ENCODE measurements at places on chromosomes 3 and 15. TPM values are rescaled to one million over a fixed set of nuclear protein-coding genes. Genes with fewer than 3 reads are reported as not detected.

- no peak for DNase-seq
- H3K36me3 ChIP-seq: no peaks in the 10 kb centered on the region
- no peak overlapping the region for H3K27ac ChIP-seq
- no peak overlapping the region for H3K4me3 ChIP-seq
- H3K4me1 ChIP-seq: no peaks in the 10 kb centered on the region
Observed at GRCh38 chr3:107488942-107489341, 33.8 kb upstream of the BBX start.

DNA sequence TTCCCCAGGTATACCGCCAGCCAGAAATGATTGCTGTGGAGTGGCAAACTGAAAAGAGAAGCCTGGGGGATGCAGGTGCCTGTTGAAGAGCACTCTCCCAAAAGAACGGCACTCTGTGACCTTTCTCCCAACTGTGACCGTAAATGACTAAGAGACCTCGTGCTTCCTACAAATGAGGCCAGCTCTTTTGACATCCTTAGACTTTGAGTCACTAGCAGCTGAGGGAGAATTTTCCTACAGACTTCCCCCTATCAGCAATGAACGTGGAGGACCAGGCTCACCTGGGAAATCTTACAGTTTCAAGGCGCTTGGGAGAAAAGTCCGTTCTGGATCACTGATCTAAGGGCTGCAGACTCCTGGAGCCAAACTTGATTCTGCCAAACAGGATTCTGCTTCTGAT lies 8.6 kb downstream of the AQP9 start:
- H3K4me1 ChIP-seq: peaks cover 1% of the 10 kb centered on the region
- no peak for DNase-seq
- H3K27ac ChIP-seq: no peak overlapping the region
- no peak overlapping the region for H3K4me3 ChIP-seq
- H3K36me3 ChIP-seq: no peaks in the 10 kb centered on the region
- H3K27me3 ChIP-seq: no peaks in the 10 kb centered on the region

Gene CHST14
- 13.6 TPM for total RNA-seq

- H3K36me3 ChIP-seq: no peaks in the 10 kb centered on the region
- H3K4me3 ChIP-seq: no peak overlapping the region
- DNase-seq: no peak
- H3K27ac ChIP-seq: no peak overlapping the region
- no peaks in the 10 kb centered on the region for H3K4me1 ChIP-seq
Observed at GRCh38 chr3:116474032-116474780, 28.9 kb upstream of the LSAMP start.

DNA sequence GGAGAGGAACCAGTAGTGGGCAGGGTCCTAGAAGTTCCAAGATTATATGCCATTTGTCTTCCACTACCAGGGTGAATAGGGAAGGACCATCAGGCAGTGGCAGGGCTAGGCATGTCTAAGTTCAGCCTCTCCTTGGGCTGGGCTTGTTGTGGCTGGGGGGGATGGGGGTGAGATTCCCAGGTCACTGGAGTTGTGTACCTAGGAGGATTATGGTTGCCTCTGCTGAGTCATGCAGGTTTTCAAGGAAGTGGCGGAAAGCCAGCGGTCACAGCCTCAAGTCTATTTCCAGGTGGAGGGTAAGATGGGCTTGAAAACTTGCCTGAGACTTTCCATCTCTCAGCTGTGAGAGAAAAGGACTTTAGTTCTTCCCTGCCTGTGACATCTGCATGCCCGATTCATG lies 1407.1 kb downstream of the SI start:
- no peaks in the 10 kb centered on the region for H3K27me3 ChIP-seq
- H3K4me1 ChIP-seq: no peaks in the 10 kb centered on the region
- H3K27ac ChIP-seq: no peak overlapping the region

DNA sequence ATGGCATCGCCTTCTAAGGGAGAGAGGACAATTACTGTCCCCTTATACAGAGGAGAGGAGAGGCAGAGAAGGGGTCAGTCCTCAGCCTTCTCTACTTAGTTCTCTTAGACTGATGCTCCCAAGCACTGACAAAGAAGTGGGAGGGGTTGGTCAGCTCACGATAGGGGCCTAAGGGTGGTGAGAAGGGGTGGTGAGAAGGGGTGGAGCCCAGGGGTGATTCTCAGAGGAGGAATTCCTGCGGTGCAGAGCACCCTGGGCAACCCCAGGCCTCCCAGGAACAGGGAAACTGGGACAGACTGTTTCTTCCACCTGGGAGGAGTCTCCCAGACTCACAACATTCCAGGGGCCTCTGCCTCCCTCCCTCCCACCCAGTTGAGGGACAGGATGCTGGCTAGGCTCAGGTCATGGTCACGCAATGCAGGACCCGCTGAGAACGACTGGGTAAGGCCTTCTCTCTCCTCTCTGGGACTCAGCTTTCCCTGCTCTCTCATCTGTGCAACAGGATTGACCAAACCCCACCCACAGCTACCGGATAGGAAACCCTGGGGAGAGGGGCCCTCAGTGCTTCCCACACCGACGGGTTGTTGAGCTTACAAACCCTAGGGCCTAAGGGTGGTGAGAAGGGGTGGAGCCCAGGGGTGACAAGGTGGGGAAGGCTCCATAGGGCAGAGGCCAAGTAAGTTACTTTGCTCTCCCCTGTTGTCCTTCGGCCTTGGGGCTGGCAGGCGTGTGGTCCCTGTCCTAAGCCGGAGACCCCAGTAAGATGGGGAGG lies 1.5 kb downstream of the TPRA1 start:
- DNase-seq: no peak
- H3K27ac ChIP-seq: no peak overlapping the region
- H3K4me3 ChIP-seq: peak overlapping the region; percentile 91
- no peaks in the 10 kb centered on the region for H3K27me3 ChIP-seq
- H3K36me3 ChIP-seq: no peaks in the 10 kb centered on the region

DNA sequence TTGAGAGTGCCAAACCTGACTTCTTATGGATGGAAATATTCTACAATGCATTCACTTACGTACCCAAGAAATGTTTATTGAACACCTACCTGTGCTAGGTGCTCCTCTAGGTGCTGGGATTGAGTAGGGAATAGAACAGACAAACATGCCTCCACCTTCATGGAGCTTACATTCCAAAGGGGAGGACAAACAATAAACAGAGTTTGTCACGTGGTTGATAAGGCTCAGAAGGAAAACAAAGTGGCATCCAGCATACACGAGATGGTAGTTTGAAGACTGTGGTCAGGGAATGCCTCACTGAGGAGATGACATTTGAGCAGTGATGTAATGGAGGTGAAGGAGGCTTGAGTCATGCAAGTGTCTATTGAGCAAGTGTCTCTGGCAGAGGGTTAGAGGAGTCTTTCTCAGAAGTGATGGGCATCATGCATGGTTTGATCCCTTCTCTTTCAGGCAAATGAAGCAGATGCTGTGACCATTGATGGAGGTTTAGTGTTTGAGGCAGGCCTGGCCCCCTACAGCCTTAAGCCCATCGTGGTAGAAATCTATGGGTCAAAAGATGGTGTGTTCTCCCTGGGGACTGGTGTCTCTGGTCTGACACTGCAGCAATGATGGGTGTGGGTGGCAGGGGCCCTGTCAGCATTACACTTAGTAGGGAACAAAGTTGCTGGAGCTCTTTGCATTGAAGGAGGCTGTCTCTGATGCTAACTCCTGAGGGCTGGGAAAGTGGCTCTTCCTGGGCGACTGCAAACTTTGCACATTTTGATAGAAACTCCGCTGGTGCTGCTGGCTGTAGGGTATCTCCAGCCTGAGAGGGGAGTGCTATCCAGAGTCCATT lies 29.7 kb upstream of the TOPBP1 start:
- DNase-seq: no peak
- H3K27ac ChIP-seq: no peak overlapping the region
- H3K27me3 ChIP-seq: no peaks in the 10 kb centered on the region
- no peaks in the 10 kb centered on the region for H3K36me3 ChIP-seq

- no peaks in the 10 kb centered on the region for H3K27me3 ChIP-seq
- no peak overlapping the region for H3K4me3 ChIP-seq
Observed at GRCh38 chr3:131386429-131387165, 5.0 kb downstream of the NUDT16 start.

- no peak for DNase-seq
- H3K4me3 ChIP-seq: no peak within 1 kb of the TSS
- H3K27ac ChIP-seq: no peak within 1 kb of the TSS
- no peaks in the 10 kb centered on the region for H3K27me3 ChIP-seq
Observed at GRCh38 chr15:71810256-71811035, at the start of gene NR2E3. NR2E3 (plus strand) TSS chr15:71810554; CDS start chr15:71810744, 190 bp downstream.

DNA sequence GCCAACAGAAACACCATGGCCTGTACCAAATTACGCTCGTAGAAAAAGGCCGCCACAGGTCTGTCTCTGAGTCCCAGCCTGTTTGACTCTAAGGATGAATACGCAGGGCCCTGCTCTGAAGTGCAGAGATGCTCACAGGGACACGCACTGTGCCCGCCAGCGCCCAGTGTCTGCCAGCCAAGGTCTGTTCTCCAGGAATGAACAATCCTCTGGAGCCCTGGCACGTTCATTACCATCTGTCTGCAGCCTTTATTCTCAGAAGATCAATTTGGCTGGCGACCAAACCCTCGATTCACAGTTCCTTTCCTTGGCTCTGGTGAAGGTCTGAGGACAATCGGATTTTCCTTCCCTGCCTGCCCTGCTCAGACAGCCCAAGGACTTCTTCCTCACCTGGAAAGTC lies 66.3 kb downstream of the NIPA2 start:
- H3K36me3 ChIP-seq: peaks cover 60% of the 10 kb centered on the region
- no peaks in the 10 kb centered on the region for H3K4me1 ChIP-seq
- H3K4me3 ChIP-seq: no peak overlapping the region
- no peak for DNase-seq
- H3K27me3 ChIP-seq: no peaks in the 10 kb centered on the region

- H3K27me3 ChIP-seq: no peaks in the 10 kb centered on the region
- peaks cover 2% of the 10 kb centered on the region for H3K36me3 ChIP-seq
- peaks cover 3% of the 10 kb centered on the region for H3K4me1 ChIP-seq
- DNase-seq: no peak
Observed at GRCh38 chr3:125375950-125376679, 990 bp upstream of the ZNF148 start.

GRCh38 chr3:138457863-138458735 lies 23.7 kb downstream of the ESYT3 start:
- no peaks in the 10 kb centered on the region for H3K27me3 ChIP-seq
- no peak for DNase-seq
- no peak overlapping the region for H3K27ac ChIP-seq
- no peak overlapping the region for H3K4me3 ChIP-seq

Gene QTRT2
- 33.0 TPM for total RNA-seq

Gene GOLGA8M
- total RNA-seq: 1.8 TPM

GRCh38 chr3:14137445-14137844 lies 12.6 kb downstream of the TMEM43 start:
- no peaks in the 10 kb centered on the region for H3K4me1 ChIP-seq
- H3K27me3 ChIP-seq: no peaks in the 10 kb centered on the region
- H3K4me3 ChIP-seq: no peak overlapping the region
- H3K36me3 ChIP-seq: peaks cover 18% of the 10 kb centered on the region
- peak overlapping the region; percentile 7 for H3K27ac ChIP-seq
- no peak for DNase-seq

Gene ISG20
- 18.5 TPM for total RNA-seq

All from lung (tissue), 17 donors.